Uterus (tissue), 4 donors: ENCODE measurements at places on chromosomes 6 and 20. TPM values are rescaled to one million over a fixed set of nuclear protein-coding genes. Genes with fewer than 3 reads are reported as not detected.

CLPSL2 gene
- not detected for total RNA-seq

BPI gene
- 0.27 TPM for total RNA-seq

DNA sequence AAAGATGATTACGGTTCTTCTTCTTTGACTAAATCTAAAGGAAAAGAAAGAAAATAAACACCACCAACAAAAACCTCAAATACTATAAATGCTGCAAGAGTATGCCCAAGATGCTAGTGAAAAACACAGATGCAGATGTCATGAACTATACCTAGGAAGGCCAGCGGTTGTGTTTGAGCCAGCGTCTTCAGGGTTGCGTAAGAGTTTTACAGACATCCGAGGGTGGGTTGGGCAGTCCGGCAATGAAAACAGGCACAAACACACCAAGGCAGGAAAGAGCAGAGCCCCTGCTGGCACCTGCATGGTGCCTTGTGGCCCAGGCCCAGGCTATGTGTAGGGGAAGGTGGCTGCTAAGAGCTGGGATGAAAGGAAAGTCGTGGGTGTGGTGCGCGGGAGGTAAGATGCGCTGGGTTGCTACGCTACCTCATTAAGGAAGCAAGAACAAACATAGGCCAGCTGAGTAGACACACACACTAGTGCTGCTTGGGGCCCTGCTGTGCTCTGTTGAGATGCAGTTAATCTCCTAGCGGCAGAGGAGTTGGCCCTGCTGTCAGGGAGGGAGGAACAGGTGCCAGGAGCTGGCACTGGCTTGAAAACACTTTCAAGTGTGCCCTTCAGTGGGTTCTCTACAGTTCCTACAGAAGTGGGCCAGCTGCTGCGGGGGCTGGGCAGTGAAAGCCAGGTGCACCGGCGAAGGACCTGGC is 170.2 kb upstream of the PLN start:
- DNase-seq, result no peak

DNA sequence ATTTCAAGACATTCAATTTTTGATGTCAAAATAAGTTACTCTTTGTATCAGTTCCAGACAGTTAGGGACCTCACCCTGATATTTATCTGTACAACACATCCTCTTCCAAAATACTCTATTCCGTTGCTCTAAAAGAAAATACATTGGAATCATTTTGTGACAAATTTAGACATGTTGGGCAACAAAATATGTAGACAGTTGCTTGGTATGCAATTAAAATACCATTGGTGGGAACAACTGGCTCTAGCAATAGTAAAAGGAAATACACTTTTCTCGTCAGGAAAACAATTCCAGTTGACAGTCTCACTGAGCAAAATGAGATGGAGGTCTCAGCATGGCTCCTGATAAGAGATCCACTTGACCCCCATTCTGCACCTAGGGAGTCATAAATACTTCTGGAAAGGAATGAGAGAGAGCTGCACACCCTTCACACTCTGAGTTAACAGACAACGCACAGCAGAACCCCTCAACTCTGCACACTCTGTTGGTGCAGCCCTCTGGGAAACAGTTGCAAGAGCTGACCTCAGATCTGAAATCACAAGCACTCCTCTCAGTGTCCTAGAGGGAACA is 171.3 kb upstream of the NT5E start:
- no peak for DNase-seq

GRCh38 chr20:57847104-57847503 is 137.3 kb upstream of the PMEPA1 start:
- DNase-seq, result no peak

KIAA0408 gene
- total RNA-seq, result 2.3 TPM

PNISR gene
- total RNA-seq, result 108 TPM

- DNase-seq, result no peak
Measured at GRCh38 chr20:32289661-32290431, 12.4 kb downstream of the KIF3B start.

PROKR2 gene
- total RNA-seq, result 0.83 TPM

DNA sequence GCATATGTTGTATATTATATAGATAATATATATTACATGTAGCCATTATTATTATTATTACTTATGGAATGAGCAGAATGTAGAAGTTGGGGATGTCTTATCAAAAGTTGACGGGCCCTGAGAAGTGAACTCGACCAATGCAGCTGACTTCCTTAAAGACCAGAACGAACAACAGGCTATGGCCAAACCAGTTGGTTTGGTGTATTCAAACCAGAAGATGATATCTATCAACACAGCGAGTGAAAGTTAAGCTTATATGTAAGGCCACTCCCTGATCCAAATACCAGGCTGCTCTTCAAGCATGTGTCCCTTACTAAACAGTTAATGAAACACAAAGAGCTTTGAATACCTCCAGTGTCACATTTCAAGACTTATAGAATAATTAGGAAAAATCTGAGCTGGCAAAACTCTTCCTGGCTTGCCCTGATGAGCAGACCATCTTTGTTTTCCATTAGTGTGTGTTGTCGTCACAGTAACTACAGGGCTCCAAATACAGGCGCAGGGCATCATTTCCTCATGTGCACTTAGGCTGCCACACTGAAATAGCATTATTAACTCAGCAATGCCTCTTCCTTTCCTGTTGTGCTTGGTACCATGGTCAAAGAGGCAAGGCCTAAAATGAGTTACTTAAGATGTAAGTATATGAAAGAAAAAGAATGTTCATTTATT is 6.6 kb downstream of the FILIP1 start:
- DNase-seq, result no peak

GRCh38 chr6:28291573-28291972 is 10.2 kb downstream of the PGBD1 start:
- DNase-seq, result no peak

- no peak for DNase-seq
Measured at GRCh38 chr6:53344969-53345368, 3.8 kb downstream of the ELOVL5 start.

DNA sequence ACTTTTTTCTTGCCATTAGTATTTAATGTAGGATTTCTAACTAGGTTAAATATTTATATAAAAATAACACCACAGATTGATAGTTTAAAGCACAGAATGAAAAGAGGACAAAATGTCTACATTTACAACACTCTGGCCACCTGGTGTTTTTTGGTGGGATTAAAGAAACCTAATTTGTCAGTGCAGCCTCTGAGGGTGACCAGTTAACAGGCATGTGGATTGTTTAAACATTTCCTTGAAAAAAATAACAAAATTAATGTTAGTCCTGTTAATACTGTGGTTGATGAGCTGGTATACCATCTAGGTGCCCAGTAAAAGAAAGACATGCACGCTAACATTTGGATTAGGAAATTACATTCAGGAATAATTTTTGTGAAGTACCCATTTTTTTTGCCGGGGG is 8.8 kb downstream of the SLC9A8 start:
- no peak for DNase-seq

GRCh38 chr6:143966312-143966711 is 41.7 kb downstream of the PLAGL1 start:
- DNase-seq, result no peak

PTPRT gene
- total RNA-seq, result not detected

DZANK1 gene
- total RNA-seq, result 10.0 TPM

SNX14 gene
- total RNA-seq, result 41.8 TPM

- DNase-seq, result no peak
Measured at GRCh38 chr6:28747631-28748157, 176.1 kb downstream of the TRIM27 start.

DNA sequence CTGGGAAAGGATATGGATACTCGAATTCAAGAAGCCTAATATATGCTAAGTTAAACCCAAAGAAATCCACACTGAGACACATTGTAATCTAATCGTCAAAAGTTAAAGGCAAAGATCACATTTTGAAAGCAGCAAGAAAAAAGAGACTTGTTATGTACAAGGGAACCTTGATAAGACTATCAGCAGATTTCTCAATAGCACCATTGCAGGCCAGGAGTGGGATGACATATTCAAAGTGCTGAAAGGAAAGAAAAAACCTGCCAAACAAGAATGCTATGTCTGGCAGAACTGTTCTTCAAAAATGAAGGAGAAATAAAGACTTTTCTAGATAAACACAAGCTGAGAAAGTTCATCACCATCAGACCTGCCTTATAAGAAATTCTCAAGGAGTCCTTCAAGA is 75.2 kb downstream of the COL21A1 start:
- no peak for DNase-seq

GRCh38 chr6:15239616-15240364 is 6.1 kb upstream of the JARID2 start:
- DNase-seq, result no peak

- DNase-seq, result no peak
Measured at GRCh38 chr6:88166493-88167351, 575 bp upstream of the CNR1 start.

GTSF1L gene
- total RNA-seq, result not detected

DNA sequence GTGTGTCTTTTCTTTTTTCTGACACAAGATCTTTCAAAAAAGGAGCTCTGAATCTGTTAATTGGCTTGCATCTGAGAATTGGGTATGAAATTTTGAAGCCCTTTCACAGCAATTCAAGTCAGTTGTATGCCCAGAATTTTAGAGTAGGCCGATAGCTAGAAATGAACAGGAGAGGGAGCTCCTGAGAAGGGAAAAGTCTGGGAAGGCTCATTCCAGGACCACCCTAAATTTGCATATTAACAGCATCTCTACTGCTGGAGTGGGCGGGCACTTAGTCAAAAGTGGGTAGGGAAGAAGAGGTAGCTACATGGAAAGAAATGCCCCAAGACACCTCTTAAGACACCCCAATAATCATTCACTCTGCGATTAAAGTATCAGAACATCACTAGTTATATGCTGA is 928.3 kb downstream of the TBC1D32 start:
- no peak for DNase-seq

- DNase-seq, result no peak
Measured at GRCh38 chr6:36677059-36677749, 1.3 kb upstream of the CDKN1A start.

ADGRG6 gene
- 12.0 TPM for total RNA-seq

DNA sequence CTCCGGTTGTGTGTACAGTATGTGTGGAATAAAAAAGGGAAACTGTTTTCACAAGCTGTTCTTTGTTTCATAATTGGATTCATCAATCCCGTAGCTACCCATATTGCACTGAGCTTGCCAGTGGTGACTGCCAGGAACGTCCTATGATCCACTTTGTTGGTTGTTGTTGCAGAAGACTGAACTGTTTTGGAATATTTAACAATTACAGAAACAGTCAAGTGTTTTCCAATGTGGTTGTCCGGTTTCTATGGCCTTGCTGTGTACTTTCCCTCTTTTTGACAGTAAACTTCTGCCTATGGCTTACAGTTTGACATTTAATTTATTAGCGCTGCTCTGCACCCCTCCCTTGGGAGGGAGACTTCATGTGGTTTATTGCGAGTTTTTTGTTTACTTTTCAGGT is 141.2 kb downstream of the DTNBP1 start:
- no peak for DNase-seq

- DNase-seq, result no peak
Measured at GRCh38 chr20:1734269-1734858, 76.8 kb upstream of the SIRPG start.

- no peak for DNase-seq
Measured at GRCh38 chr6:13302291-13302690, 26.0 kb downstream of the TBC1D7 start.

- DNase-seq, result no peak
Measured at GRCh38 chr6:33085627-33086026, 9.8 kb downstream of the HLA-DPB1 start.

VSX1 gene
- 0.18 TPM for total RNA-seq

TULP1 gene
- total RNA-seq, result 2.1 TPM

GRCh38 chr6:44636561-44637248 is 249.2 kb downstream of the CDC5L start:
- DNase-seq, result no peak

DNA sequence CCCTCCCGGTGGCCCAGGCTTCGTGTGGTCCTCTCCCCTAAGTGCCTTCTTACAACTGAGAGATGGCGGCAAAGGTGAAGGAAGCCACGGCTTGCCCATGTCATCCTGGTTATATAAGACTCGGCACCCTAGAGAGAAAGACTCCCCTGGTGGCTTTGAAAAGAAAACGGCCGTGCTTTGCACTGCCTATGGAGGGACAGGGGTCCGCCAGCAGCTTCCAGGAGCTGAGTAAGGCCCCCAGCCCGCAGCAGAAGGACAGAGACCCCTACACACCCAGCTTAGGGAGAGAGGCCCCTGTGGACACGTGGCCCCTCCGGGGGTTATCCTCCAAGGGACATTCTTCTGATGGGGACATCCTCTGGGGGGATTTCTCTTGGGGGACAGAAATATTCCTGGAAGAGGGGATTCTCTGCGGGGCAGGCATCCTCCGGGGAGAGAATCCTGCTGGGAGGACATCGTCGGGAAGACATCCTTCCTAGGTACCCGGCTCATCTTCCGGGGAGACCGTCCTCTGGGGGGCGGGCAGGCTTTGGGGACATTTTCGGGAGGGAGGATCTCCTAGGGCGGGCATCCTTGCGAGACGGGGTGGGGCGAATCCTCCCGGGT is 511 bp upstream of the OGFR start:
- DNase-seq, result no peak

- no peak for DNase-seq
Measured at GRCh38 chr6:111591901-111592461, 13.7 kb downstream of the TRAF3IP2 start.

DNA sequence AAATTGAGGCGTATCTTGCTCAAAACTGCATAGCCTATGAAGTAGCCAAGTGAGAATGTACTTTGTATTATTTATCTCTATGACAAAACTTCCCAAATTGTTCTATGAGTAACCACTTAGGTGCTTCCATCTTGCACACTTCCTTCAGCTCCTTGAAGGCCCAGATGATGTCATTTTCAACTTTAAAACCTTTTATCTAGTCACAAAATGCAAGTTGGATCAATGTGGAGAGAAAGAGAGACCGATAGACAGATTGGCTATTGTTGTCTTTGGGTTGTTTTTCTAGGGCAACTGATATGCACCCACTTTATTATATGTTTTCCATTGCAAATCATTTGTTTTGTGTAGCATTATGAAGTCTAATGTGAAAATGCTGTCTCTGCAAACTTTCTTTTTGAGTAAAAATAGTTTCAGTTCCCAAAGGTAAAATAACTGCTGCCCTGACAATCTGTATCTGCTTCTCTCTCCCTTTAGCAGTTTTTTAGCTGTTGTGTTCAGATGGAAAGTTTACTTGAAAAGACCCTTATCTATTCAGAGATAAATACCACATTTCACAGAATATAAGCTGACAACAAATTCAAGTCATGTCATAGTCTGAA is 73.7 kb upstream of the CITED2 start:
- no peak for DNase-seq

DNA sequence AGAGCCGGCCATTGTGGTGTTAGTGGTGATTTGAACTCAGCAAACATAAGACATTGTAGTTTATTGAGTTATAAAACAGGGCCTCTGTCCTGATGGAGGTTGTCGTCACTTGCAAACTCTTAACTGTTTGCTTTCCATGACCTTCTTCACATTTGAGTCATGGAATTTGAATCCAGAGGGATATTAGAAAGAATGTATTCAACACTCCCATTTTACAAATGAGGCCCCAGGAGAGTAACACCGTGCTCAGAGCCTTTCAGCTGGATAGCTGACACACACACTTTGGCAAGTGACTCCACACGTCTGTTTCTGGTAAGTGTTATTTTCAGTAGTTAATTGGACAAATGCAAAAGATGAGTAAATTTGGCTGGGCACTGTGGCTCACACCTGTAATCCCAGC is 72.4 kb upstream of the XRN2 start:
- no peak for DNase-seq

- no peak for DNase-seq
Measured at GRCh38 chr6:63804381-63804956, 168.9 kb downstream of the PHF3 start.
